MCF 10A (cell line): ENCODE measurements at places on chromosomes 1 and 21. TPM values are rescaled to one million over a fixed set of nuclear protein-coding genes. Genes with fewer than 3 reads are reported as not detected.

- no peak for DNase-seq
These were observed 12.2 kb downstream of the ZDHHC18 start for GRCh38 chr1:26838474-26839338.

DNA sequence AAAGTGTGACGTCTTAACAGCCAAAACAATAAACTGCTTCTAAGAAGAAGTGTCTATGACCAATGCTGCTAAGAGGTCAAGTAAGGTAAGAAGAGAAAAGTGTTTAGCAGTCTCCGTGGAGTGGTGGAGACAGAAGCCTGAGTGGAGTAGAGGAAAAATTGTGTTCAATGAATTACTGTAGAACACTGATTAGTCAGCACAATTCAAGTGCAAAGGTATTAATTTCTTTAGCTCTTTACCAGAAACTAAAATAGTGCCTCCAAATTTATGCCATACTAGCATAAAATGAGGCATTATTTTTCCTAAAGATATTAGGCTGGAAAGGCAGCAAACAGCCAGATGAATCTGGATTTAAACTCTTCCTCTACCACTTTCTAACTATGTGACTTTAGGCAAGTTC is 56.1 kb downstream of the PIK3R3 start:
- no peak for DNase-seq

- peak; percentile 88 for DNase-seq
These were observed 27.5 kb downstream of the DMBX1 start for GRCh38 chr1:46517010-46517600.

S1PR1 gene
- total RNA-seq, result 0.52 and 0.86 TPM in 2 replicates
